ENCODE measurements at places on chromosomes 1 and 21. TPM values are rescaled to one million over a fixed set of nuclear protein-coding genes. Genes with fewer than 3 reads are reported as not detected.
A peak's percentile ranks its signal among the peaks of the same experiment; 100 is the strongest.

- DNase-seq: no peak
- H3K4me3 ChIP-seq: no peak overlapping the region
- no peaks in the 10 kb centered on the region for H3K4me1 ChIP-seq
- H3K27me3 ChIP-seq: no peaks in the 10 kb centered on the region
- H3K36me3 ChIP-seq: no peaks in the 10 kb centered on the region
Observed at GRCh38 chr1:14452551-14452950, 145.9 kb upstream of the KAZN start.

DNA sequence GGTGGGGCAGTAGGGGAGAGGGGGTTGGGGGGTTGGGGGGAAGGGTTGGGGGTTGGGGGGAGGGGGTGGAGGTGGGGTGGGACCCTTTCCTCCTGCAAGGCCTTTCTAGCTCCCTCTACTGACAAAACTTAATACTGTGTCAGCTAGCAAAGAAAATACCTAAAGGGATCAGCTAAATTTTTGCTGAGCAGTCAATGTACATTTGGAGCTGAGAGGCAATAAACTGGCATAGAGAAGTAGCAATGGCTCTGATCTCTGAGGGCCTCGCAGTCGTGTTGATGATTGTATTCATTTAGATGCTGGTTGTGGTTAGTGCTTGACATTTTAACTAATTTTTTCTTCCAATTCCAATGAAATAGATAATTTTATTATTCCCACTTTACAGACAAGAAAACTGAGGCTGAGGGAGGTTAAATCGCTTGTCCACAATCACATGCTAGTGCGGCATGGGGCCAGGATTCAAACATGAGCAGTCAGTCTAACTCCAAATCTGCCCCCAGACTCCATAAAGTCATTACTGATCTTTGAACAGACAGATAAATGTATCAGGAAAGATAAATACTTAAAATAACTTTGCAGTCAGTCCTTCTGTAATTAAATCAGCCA, 357.1 kb downstream of the DISC1 start:
- H3K27me3 ChIP-seq: no peaks in the 10 kb centered on the region
- no peak overlapping the region for H3K4me3 ChIP-seq
- no peak for DNase-seq
- H3K36me3 ChIP-seq: no peaks in the 10 kb centered on the region
- no peaks in the 10 kb centered on the region for H3K4me1 ChIP-seq

GRCh38 chr1:209417761-209418160, 165.8 kb upstream of the CAMK1G start:
- peak; percentile 40 for DNase-seq
- H3K27ac ChIP-seq: no peak overlapping the region
- H3K4me1 ChIP-seq: no peaks in the 10 kb centered on the region
- H3K4me3 ChIP-seq: no peak overlapping the region
- H3K27me3 ChIP-seq: no peaks in the 10 kb centered on the region
- no peaks in the 10 kb centered on the region for H3K36me3 ChIP-seq

MRAP gene
- total RNA-seq: 5.3 TPM

- no peaks in the 10 kb centered on the region for H3K27me3 ChIP-seq
- H3K36me3 ChIP-seq: no peaks in the 10 kb centered on the region
- no peak overlapping the region for H3K4me3 ChIP-seq
Observed at GRCh38 chr1:217747156-217747769, 116.1 kb downstream of the SPATA17 start.

ASCL5 gene
- total RNA-seq: not detected

PEAR1 gene
- total RNA-seq: 7.9 TPM

THEM5 gene
- not detected for total RNA-seq

DNA sequence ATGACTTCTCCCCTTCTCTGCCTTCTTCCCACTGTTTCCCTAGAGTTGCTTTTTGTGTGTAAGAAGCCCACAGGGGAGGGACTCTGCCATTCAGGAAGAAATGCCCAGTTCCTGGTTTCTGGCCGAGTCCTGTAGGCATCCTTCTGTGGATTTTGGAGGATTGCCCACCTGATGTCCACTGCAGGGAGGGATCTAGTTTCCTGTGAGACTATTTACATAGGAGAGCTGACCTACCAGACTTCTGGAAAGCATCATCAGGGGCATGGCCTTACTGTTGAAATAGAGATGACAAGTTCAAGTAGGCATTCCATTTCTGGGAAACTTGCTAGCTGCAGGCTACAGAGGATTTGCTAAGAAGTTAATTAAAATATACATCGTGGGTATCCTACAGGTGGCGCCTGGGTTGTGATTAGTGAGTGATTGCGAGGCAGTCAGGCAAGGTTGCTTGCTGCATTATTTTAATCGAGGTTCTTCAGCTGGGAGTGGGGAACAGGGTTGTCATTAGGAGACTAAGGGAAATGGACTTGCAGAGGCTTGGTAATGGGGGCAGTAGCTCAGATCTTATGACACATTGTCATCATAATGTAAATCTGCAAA, 148.7 kb downstream of the HHAT start:
- no peak overlapping the region for H3K27ac ChIP-seq
- DNase-seq: no peak
- H3K4me1 ChIP-seq: no peaks in the 10 kb centered on the region
- no peak overlapping the region for H3K4me3 ChIP-seq
- H3K36me3 ChIP-seq: no peaks in the 10 kb centered on the region
- H3K27me3 ChIP-seq: no peaks in the 10 kb centered on the region

MASP2 gene
- total RNA-seq: not detected

CLEC20A gene
- not detected for total RNA-seq

DNA sequence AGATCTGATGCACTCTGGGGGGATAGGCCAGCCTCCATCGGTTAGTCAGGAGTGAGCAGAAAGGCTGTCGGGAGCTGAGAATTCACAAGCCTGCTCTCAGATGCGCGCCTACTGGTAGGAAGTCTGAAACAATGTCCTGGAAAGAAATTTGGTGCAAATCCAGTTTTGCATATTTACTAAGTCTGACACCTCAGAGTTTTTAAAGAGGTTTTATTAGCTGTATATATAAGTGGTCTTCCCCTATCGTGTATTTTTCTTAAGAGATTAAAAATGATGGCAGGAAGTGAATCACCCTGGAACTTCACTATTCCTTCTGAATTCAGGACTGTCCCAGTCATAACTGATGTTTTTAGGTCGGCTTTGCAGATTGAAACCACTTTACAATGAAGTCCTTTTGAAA, 99.8 kb upstream of the C1orf105 start:
- peaks cover 8% of the 10 kb centered on the region for H3K4me1 ChIP-seq
- H3K36me3 ChIP-seq: no peaks in the 10 kb centered on the region
- DNase-seq: no peak
- no peak overlapping the region for H3K27ac ChIP-seq
- no peak overlapping the region for H3K4me3 ChIP-seq
- H3K27me3 ChIP-seq: no peaks in the 10 kb centered on the region

PTGFRN gene
- 141 TPM for total RNA-seq

UBE2U gene
- total RNA-seq: not detected

GRCh38 chr1:235327559-235328270, at the start of gene ARID4B:
TSS of gene ARID4B (minus strand) at chr1:235328179. CDS start at chr1:235326919, 1,260 bp downstream.
- H3K27ac ChIP-seq: peak within 1 kb of the TSS; percentile 94
- no peaks in the 10 kb centered on the region for H3K4me1 ChIP-seq
- no peak for DNase-seq
- H3K27me3 ChIP-seq: no peaks in the 10 kb centered on the region

DNA sequence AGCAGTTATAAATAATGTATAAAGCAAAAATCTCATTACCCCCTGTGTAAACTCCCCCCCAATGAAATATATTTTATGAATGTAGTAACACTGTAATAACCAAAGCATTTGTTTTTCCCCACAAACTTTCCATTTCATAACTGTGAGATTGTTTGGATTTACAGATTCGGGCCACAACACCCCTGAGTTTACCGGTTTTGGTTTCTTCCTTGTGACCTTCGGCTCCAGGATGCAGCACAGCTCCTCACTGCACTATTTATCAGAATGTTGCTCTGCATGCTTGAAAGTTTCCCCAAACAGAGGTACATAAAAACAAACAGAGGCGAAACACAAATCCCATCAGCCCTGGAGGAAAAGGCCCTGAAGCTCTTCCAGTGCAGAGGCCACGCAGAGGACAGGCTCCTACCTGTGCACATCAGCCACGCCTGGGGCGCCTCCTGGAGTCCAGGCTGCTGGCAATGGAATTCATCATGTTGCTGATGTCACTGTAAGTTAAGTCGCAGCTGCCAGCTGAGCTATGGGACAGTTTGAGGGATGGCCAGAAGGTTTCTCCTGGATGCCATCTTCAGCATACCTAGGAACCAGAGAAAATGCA, 122.0 kb downstream of the LMO4 start:
- H3K4me3 ChIP-seq: no peak overlapping the region
- no peak overlapping the region for H3K27ac ChIP-seq
- H3K4me1 ChIP-seq: peaks cover 14% of the 10 kb centered on the region
- no peaks in the 10 kb centered on the region for H3K27me3 ChIP-seq
- DNase-seq: no peak
- H3K36me3 ChIP-seq: no peaks in the 10 kb centered on the region

GRCh38 chr1:216448011-216448510, 24.8 kb upstream of the USH2A start:
- no peak overlapping the region for H3K27ac ChIP-seq
- H3K4me1 ChIP-seq: no peaks in the 10 kb centered on the region
- H3K36me3 ChIP-seq: no peaks in the 10 kb centered on the region
- no peaks in the 10 kb centered on the region for H3K27me3 ChIP-seq

NUF2 gene
- total RNA-seq: 0.20 TPM

GRCh38 chr1:99650030-99650429, 4.1 kb downstream of the PALMD start:
- no peak for DNase-seq
- H3K27me3 ChIP-seq: no peaks in the 10 kb centered on the region
- H3K4me1 ChIP-seq: no peaks in the 10 kb centered on the region

- no peak overlapping the region for H3K27ac ChIP-seq
- DNase-seq: no peak
- no peak overlapping the region for H3K4me3 ChIP-seq
Observed at GRCh38 chr1:1175221-1176062, 1.8 kb downstream of the TTLL10 start.

SELE gene
- total RNA-seq: 0.94 TPM

- no peak overlapping the region for H3K4me3 ChIP-seq
- no peak for DNase-seq
- peaks cover 34% of the 10 kb centered on the region for H3K4me1 ChIP-seq
- H3K27me3 ChIP-seq: no peaks in the 10 kb centered on the region
- peaks cover 24% of the 10 kb centered on the region for H3K36me3 ChIP-seq
Observed at GRCh38 chr1:61404597-61405376, 320.2 kb downstream of the TM2D1 start.

GRCh38 chr21:33966324-33966949, 50.8 kb upstream of the ATP5PO start:
- H3K36me3 ChIP-seq: no peaks in the 10 kb centered on the region
- H3K4me3 ChIP-seq: no peak overlapping the region
- no peak overlapping the region for H3K27ac ChIP-seq
- peaks cover 29% of the 10 kb centered on the region for H3K4me1 ChIP-seq
- no peak for DNase-seq
- H3K27me3 ChIP-seq: no peaks in the 10 kb centered on the region

DNA sequence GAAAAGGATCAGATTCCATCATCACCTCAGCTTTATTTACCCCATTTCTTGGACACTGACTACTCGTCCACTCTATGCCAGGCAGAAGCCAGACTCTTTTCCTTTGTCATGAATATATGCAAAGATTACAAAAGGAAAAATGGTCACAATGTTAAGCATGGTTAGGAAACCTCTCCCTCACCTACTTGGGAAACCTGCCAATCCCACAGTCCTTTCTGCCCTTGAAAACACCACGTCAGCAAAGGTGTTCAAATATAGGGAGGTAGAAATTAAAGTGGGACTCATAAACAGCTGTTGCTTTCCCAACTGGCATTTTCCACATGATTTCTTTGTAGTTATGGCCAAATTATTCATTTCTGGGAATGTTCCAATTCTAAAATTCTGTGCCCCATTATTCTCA, 16.2 kb upstream of the ATP13A2 start:
- no peak overlapping the region for H3K4me3 ChIP-seq
- H3K27me3 ChIP-seq: no peaks in the 10 kb centered on the region
- no peaks in the 10 kb centered on the region for H3K4me1 ChIP-seq
- H3K36me3 ChIP-seq: peaks cover 96% of the 10 kb centered on the region

DNA sequence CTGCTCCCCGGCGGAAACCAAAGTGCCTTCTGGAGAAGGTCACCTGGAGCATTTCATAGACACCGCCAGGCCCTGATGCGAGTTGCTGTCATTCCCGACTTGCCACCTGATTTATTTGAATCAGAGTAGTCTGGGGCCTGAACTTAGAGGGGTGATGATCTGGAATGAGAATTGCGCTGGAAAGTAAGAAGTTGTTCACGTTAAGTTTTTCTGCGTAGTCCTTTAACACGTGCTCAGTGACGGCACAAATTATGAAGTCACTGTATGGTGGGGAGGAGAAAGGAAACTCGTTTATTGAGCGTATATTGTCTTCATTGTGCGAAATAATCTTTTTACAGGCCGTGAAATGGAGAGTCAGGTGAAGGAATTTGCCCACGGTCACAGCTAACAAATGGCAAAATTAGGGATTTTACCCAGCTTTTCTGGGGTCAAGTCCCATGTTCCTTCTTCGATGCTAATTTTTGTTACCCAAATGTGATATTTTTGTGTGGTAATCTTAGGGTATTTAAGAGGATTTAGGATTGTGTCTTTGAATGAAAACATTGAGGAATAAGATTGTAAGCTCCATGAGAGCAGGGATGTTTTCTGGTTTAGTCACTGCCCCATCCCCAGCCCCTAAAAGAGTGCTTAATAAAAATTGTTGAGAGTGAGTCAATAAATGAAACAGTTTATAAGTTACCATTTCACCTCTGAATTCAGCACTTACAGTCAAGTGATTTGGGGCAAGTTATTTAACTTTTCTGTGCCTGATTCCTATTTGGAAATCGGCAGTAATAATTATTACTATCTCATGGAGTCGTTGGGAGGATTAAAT, 46.4 kb upstream of the NBL1 start:
- DNase-seq: no peak
- no peaks in the 10 kb centered on the region for H3K27me3 ChIP-seq
- H3K4me3 ChIP-seq: peak overlapping the region; percentile 93
- H3K27ac ChIP-seq: peak overlapping the region; percentile 97

GRCh38 chr1:48776393-48777218, at the start of gene BEND5:
TSS of gene BEND5 (minus strand) at chr1:48776891. CDS start at chr1:48776831, 60 bp downstream.
- no peak for DNase-seq
- peak within 1 kb of the TSS; percentile 81 for H3K27ac ChIP-seq
- no peaks in the 10 kb centered on the region for H3K36me3 ChIP-seq
- no peaks in the 10 kb centered on the region for H3K4me1 ChIP-seq

DNA sequence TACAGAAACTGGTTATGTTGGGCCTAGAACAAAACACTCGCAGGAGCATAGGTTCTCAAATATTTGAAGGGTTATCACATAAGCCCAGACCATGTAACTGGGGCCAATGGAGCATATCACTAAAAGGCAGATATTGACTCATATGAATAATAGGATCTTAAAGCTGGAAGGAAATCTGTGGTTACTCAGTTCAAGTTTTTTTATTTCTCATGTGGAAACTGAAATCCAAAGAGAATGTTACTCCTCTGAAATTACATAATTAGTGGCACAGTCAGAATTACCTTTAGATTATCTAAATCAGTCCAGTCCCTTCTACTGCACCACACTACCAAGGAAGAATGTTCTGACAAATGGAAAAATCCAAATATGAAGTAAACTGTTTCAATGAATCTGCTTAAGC, 12.0 kb downstream of the SLAMF8 start:
- H3K4me3 ChIP-seq: no peak overlapping the region
- H3K4me1 ChIP-seq: no peaks in the 10 kb centered on the region
- H3K27me3 ChIP-seq: no peaks in the 10 kb centered on the region
- peaks cover 21% of the 10 kb centered on the region for H3K36me3 ChIP-seq
- H3K27ac ChIP-seq: no peak overlapping the region

- H3K27ac ChIP-seq: no peak overlapping the region
- no peak overlapping the region for H3K4me3 ChIP-seq
- no peaks in the 10 kb centered on the region for H3K27me3 ChIP-seq
- no peak for DNase-seq
- H3K4me1 ChIP-seq: no peaks in the 10 kb centered on the region
Observed at GRCh38 chr1:6112690-6113005, 67.0 kb downstream of the KCNAB2 start.
